ENCODE measurements at places on chromosomes 16 and 17. TPM values are rescaled to one million over a fixed set of nuclear protein-coding genes. Genes with fewer than 3 reads are reported as not detected.
A peak's percentile ranks its signal among the peaks of the same experiment; 100 is the strongest.

GRCh38 chr17:36544044-36544306, 744 bp upstream of the GGNBP2 start:
- H3K27me3 ChIP-seq: no peaks in the 10 kb centered on the region
- peak overlapping the region; percentile 95 for H3K4me3 ChIP-seq
- no peaks in the 10 kb centered on the region for H3K36me3 ChIP-seq
- peaks cover 17% of the 10 kb centered on the region for H3K4me1 ChIP-seq
- H3K27ac ChIP-seq: peak overlapping the region; percentile 99

- H3K4me1 ChIP-seq: no peaks in the 10 kb centered on the region
- DNase-seq: no peak
- H3K27ac ChIP-seq: no peak overlapping the region
- no peaks in the 10 kb centered on the region for H3K36me3 ChIP-seq
Measured at GRCh38 chr17:34398990-34399389, 36.0 kb upstream of the CCL1 start.

KRT39 gene
- not detected for total RNA-seq

TBC1D3L gene
- 16.7 TPM for total RNA-seq
